ENCODE measurements at places on chromosomes 6 and 20.

DNA sequence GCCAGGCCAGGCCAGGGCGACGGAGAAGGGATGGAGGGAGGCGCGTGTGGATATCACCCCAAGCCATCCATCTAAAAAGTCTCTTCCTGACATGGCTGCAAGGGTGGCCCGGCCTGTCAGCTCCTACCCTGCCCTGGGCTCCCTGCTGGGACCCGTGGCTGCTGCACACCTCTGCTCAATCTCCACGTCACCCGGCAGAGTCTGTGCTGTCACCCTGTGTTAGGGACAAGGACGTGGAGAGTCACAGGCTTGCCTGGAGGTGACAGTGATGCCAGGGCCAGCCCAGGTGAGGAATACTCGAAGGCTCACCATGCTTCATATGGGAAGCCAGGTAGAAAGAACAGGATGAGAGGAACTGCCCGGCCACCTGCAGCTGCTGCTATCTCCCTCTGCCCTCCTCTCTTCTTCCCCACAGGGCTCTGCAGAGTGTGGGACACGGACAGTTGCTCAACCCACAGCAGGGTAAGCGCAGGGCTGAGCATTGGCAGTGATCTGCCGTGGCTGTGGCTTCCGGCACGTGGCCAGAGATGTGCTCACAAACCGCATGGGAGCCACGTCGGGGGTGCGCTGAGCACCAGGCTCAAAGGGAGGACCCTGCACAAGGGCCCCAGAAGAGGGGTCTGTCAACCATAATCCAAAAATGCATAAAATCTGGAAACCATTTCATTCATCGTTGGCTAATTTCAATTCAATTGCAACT, 214.3 kb downstream of the DLL1 start:
- peak; percentile 30 for DNase-seq

GRCh38 chr20:44151621-44152416, 35.2 kb downstream of the JPH2 start:
- DNase-seq: no peak

GRCh38 chr6:169775321-169775720, 23.9 kb downstream of the ERMARD start:
- DNase-seq: no peak

DNA sequence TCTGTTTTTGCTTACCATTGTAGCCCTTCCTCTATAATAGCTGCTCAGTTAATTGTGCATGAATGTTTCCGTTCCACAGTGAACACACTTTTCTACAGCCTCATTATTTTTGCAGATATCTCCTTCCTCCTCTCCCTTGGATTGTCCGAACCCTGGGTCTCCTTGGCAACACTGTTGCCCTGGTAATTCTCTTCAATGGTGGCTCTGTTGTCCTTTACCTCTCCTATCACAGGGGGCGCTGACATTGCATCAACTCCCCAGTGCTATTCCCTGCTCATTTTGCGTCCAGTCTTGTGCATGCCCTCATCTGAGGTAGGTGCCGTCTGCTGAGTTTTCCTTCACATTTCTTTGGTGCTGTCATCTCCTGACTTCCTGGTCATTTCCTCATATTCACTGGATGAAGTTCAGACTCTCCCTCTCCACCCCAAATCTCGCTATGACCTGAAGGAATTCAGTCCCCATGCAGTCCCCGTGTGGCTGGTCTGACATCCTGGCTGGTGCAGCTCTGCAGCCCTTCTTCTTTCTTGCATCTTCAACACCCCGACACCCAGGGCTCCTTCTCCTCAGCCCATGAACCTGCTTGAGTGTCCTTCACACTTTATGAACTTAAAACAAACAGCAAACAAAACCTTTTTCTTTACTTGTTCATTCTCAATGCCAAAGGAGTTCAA, 21.1 kb downstream of the PHACTR2 start:
- no peak for DNase-seq

- DNase-seq: no peak
Measured at GRCh38 chr20:52572687-52573086, 381.1 kb upstream of the ZFP64 start.

- no peak for DNase-seq
Measured at GRCh38 chr6:137432054-137432611, 62.1 kb downstream of the OLIG3 start.

DNA sequence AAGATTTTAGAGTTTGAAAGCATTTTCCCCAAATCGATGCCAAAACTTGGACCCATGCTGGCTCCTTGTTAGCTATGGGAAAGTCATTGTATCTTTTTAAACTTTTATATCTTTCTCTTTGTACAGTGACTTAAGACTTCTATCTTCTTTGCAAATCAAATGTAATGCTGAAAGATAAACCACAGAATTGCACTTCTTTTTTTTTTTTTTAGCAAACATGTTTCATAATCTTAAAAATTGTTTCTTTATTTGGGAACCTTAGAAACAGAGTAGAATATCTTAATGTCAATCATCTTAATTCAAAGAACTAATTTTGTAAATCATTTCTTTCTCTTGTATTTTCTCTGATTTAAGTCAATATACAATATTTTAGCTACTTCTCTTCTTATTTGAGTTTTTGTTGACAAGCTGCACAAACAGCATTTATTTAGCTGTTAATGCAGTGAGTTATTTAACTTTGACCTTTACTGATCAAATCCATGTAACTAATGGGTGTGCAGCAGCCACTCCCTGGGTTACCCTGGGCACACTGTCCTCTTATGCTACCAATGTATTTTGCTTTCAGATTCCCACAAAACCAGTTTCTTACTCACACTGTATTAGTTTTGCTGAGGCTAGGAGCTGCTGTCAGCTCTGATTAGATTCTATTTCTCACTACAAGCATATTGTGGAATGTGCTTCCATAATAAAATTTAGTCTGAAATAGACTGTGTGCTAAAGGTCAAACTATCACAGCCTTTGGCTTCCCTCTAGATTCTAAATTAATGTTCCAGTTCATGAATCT, 279.6 kb downstream of the ADGB start:
- DNase-seq: no peak

GRCh38 chr6:6646859-6647258, 58.3 kb downstream of the LY86 start:
- no peak for DNase-seq

GRCh38 chr6:168180548-168181011, 101.6 kb upstream of the FRMD1 start:
- no peak for DNase-seq

GRCh38 chr20:57071283-57071731, 195.1 kb downstream of the BMP7 start:
- no peak for DNase-seq

DNA sequence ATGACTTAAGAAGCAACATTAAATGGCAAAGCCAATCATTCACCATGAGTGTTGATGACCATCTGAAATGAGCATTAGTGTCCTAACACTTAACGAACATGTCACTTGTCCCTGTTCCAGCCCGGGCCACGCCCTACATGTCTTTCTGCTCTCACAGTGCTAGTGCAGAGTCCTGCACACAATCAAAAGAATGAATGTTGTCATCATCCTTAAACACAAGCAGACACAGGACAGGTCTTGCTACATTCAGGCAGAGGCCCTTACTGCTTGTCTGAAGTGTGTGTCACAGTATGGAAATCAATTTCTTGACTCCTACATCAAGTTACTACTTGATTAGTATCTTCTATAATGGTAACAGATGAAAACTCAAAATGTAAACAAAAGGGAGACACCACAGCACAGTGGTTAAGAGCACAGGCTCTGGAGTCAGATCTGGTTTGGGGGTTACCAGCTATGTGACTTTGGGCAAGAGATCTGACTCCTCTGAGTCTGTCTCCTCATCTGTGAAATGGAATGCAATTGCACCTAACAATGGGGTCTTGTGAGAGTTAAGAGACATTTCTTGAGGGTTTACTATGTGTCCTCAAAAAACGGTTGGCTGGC, 17.4 kb downstream of the UBE2V1 start:
- DNase-seq: no peak

All from ascending aorta (tissue), 2 donors.